Activated CD8-positive, alpha-beta memory T cell treated with anti-CD3 and anti-CD28 coated beads, Interleukin-2, amount 10 ng/mL, durations not matched to agents 7 days and 5 days (primary cell): ENCODE measurements at places on chromosomes 13 and 19. TPM values are rescaled to one million over a fixed set of nuclear protein-coding genes. Genes with fewer than 3 reads are reported as not detected.

GFY gene
- not detected for total RNA-seq

CD37 gene
- 177 TPM for total RNA-seq

KRI1 gene
- 72.2 TPM for total RNA-seq

DACH1 gene
- not detected for total RNA-seq

KLF1 gene
- 0.45 TPM for total RNA-seq

PLK5 gene
- total RNA-seq = not detected

GIPR gene
- 14.7 TPM for total RNA-seq

CYP4F3 gene
- total RNA-seq = 0.26 TPM

NTF4 gene
- total RNA-seq = not detected

DNA sequence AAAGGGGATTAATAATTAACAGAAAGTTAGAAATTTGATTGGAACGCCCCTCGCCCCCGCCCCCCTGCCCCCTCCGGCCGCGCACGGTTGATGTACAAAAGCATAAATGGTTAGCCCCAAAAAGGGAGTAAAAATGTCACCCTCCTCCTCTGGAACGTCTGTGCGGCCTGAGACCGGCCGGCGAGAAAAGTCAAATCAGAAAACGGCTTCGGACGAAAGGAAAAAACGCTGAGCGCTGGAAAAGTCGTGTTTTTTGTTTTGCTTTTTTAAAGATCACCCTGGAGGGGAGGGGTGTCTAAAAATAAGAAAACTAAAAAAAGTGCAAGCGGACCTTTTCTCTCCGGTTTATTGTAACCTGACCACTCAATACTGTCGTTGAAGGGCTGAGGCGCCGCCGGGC lies 13.2 kb downstream of the MEX3D start:
- no peak overlapping the region for H3K4me3 ChIP-seq
- DNase-seq = no peak
- H3K4me1 ChIP-seq = no peaks in the 10 kb centered on the region

DNA sequence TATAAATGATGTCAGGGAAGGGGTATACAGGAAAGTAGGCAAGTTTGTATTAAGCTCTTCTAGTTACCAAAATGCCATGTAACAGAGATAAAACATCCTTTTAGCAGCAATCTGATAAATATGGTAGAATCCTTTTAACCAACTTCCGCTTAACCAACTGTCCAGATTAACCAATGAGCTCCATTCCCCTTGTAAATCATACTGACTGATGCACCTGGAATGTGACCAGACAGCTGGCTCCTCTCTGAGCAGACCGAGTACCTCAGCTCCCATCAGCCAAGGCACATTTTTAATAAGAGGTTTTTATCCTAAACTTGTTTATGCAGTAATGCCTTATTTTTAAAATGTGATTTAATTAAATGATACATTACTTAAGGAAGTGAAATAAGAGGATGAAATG lies 66.4 kb downstream of the KLF12 start:
- peaks cover 60% of the 10 kb centered on the region for H3K4me1 ChIP-seq
- H3K36me3 ChIP-seq = peaks cover 27% of the 10 kb centered on the region
- H3K27me3 ChIP-seq = no peaks in the 10 kb centered on the region
- no peak overlapping the region for H3K4me3 ChIP-seq
- no peak for DNase-seq

- peaks cover 13% of the 10 kb centered on the region for H3K4me1 ChIP-seq
- DNase-seq = no peak
- no peaks in the 10 kb centered on the region for H3K36me3 ChIP-seq
- H3K27me3 ChIP-seq = peaks cover 77% of the 10 kb centered on the region
- peak within 1 kb of the TSS; percentile 17 for H3K4me3 ChIP-seq
Measured at GRCh38 chr13:28494778-28495537, at the start of gene FLT1. Gene FLT1 (minus strand): TSS chr13:28495128. CDS start chr13:28494843, 285 bp downstream.

GRCh38 chr19:30629086-30629485 lies 256.9 kb downstream of the ZNF536 start:
- H3K4me3 ChIP-seq = no peak overlapping the region
- no peak overlapping the region for H3K27ac ChIP-seq
- H3K27me3 ChIP-seq = no peaks in the 10 kb centered on the region

DNA sequence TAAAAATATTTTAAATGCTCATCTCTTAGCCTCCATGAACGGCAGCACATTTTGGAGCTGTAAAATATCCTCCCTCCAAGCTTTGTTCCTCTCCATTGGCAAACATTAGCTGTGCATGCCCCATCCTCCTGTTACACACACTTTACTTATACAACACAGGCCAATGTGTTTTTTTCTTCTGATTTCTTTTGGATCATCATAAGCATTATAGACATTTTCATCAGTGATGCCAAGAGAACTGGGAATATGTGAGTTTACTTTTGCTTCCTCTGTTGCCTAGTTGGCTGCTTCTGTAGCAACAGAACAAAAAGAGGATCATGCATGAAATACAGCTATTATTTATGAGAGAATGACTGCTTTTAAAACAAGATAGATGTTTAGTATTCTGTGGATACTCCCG lies 142.6 kb downstream of the PCDH9 start:
- H3K27ac ChIP-seq = no peak overlapping the region
- no peaks in the 10 kb centered on the region for H3K36me3 ChIP-seq
- DNase-seq = no peak
- no peaks in the 10 kb centered on the region for H3K4me1 ChIP-seq

DNA sequence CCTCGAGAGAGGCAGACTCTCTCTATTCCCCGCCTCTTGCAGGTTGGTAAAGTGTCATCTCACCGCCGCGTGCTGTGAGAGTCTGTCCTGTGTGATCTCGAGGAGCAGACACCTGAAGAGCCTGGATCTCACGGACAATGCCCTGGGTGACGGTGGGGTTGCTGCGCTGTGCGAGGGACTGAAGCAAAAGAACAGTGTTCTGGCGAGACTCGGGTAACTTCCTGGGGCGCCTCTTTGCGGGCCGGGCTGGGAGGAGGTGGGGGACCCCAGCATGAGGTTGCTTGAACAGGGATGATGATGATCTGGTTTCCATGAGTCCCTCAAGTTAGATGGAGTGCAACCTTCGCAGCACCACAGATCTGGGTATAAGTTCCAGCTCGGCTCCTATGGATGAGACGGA lies 67.0 kb downstream of the NLRP5 start:
- H3K36me3 ChIP-seq = no peaks in the 10 kb centered on the region
- peaks cover 3% of the 10 kb centered on the region for H3K27me3 ChIP-seq
- H3K27ac ChIP-seq = no peak overlapping the region
- DNase-seq = no peak
- H3K4me3 ChIP-seq = no peak overlapping the region

- H3K4me3 ChIP-seq = no peak overlapping the region
- H3K36me3 ChIP-seq = no peaks in the 10 kb centered on the region
- no peaks in the 10 kb centered on the region for H3K27me3 ChIP-seq
- no peaks in the 10 kb centered on the region for H3K4me1 ChIP-seq
Measured at GRCh38 chr13:104204177-104204576, 1138.0 kb upstream of the SLC10A2 start.

GRCh38 chr13:85631801-85632200 lies 167.4 kb downstream of the SLITRK6 start:
- no peaks in the 10 kb centered on the region for H3K4me1 ChIP-seq
- no peak overlapping the region for H3K27ac ChIP-seq

DNA sequence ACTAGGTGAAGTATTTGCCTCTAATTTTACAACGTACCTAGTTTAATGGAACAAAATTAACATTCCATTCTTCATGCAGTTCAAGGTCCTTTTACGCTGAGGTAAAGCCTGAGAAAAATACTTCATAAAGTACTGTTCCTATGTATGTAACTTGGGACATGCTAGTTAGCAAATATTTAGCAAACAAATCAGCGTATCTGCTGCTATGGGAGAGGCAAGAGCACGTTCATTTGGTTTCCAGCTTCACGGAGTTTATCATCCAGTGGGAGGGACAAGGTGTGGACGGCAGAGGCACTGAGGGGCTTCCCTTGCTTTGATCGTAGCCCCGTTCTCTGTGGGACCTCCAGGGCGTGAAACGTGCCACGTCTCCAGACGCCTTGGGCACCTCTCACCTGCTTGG lies 248.8 kb downstream of the IRS2 start:
- no peaks in the 10 kb centered on the region for H3K27me3 ChIP-seq
- H3K36me3 ChIP-seq = no peaks in the 10 kb centered on the region
- no peak overlapping the region for H3K4me3 ChIP-seq

DNA sequence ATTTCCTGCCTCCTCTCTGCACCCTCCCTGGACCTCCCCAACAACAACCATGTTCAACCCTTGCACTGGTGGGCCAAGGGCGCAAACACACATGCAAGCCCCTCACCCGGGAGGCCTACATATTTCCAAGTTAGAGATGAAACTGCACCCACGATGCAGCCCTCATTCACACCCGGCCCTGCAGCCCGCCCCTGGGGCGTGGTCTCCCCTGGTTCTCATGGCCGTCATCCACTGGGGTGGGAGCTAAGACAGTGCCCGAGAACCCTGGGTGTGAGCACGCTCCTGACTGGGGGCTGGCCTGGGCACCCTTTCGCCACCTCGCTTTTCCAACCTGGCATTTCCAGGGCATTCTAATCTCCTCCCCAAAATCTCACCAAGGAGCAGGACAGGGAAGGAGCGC lies 7.0 kb upstream of the SLC7A10 start:
- DNase-seq = no peak
- peaks cover 9% of the 10 kb centered on the region for H3K36me3 ChIP-seq
- no peak overlapping the region for H3K27ac ChIP-seq
- no peak overlapping the region for H3K4me3 ChIP-seq
- peaks cover 8% of the 10 kb centered on the region for H3K4me1 ChIP-seq

DNA sequence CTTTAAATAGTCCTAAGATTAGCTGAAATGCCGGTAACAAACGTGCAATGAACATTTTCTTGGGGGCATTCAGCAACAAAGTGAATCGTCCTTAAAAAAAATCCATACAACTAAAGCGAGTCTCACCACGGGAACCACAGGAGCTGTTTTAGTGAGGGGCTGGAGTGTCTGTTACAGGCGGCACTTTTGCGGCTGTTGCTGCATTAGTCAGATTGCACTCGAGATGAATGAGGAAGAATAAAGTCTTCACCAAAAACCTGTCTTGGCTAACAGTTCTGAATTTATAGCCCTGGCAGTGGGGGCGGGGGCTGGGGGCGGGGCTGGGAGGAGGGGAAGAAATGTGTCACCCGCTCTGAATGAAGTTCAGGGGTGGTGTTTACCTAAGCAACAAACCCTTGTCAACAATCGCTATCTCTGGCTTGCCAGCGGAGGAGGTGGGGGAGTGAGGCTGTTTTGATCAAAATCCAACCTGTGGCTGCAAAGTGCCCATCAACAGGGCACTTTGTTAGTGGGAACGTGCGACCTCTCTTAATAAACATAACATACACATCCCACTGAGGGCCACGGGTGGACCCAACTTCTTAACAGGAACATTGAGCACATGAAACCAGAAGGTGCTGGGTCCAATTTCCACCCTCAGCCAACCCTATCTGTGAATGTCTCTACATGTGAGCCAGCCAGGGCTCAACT lies 44.5 kb downstream of the RFX2 start:
- H3K36me3 ChIP-seq = no peaks in the 10 kb centered on the region
- peak; percentile 51 for DNase-seq
- peaks cover 15% of the 10 kb centered on the region for H3K27me3 ChIP-seq
- H3K4me1 ChIP-seq = peaks cover 31% of the 10 kb centered on the region
- H3K27ac ChIP-seq = no peak overlapping the region

DNA sequence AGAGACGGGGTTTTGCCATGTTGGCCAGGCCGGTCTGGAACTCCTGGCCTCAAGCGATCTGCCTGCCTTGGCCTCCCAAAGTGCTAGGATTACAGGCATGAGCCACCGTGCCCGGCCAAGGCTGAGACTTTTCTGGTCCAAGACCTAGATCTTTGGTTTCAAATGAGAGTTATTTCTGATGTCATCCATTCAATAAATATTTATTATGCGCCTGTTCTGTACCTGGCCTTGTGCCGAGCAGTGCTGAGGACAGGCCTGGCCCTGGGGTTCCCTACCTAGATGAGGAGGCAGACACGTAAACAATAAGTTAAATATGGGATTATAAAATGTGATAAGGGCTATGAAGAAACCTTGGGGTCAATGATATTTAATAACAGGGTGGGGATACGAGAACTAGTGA lies 4.5 kb downstream of the RELB start:
- peaks cover 26% of the 10 kb centered on the region for H3K4me1 ChIP-seq
- no peak overlapping the region for H3K4me3 ChIP-seq
- peaks cover 13% of the 10 kb centered on the region for H3K36me3 ChIP-seq
- DNase-seq = no peak
- no peak overlapping the region for H3K27ac ChIP-seq
- no peaks in the 10 kb centered on the region for H3K27me3 ChIP-seq

DNA sequence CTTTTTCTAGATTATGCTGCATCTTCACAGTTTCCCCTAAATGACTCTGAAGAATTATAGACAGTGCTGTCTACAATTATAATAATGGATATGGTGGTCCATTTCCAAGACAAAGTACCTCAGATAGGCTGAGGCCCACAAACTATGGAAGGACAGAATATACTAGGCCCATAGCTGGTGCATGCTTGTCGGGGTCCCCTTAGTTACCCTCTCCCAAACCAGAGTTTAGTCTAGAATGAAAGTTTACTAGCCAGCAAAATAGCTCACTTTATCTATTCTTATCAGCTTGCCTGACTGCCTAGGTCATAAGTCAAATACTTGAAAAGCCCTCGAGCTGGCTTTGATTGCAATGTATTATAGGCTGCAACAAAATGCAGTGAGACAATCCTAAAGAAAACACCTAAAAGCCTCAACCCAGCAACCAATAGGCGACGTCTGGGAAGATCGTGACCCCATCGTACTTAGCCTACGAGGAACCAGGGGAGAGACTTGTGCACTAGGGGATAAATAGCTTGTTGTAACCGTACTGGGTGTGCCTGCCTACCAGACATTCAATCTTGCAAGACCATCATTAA lies 785 bp upstream of the IGFL2 start:
- H3K36me3 ChIP-seq = no peaks in the 10 kb centered on the region
- H3K27ac ChIP-seq = no peak overlapping the region
- H3K27me3 ChIP-seq = peaks cover 57% of the 10 kb centered on the region

DNA sequence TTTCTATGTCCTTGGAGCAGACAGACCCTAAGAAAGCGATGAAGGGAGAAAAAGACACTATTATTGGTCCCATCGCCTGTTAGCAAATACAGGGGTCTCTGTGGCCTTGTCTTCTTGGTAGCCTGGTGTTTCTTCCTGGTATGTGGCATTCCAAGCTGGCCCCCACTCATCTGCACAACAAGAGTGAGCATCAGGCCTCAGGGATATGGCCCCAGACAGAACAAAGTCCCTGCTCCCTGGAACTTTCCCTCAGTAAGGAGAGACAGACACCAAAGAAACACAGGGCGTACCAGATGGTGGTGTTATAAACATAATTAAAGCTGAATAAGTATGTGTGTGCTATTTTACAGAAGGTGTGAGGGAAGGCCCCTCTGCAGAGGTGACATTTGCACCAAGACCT lies 48.2 kb upstream of the KPNA3 start:
- H3K36me3 ChIP-seq = no peaks in the 10 kb centered on the region
- H3K4me3 ChIP-seq = no peak overlapping the region
- H3K27ac ChIP-seq = no peak overlapping the region
- no peak for DNase-seq
- no peaks in the 10 kb centered on the region for H3K27me3 ChIP-seq

- H3K4me3 ChIP-seq = no peak overlapping the region
- H3K27ac ChIP-seq = no peak overlapping the region
- peaks cover 2% of the 10 kb centered on the region for H3K4me1 ChIP-seq
- no peaks in the 10 kb centered on the region for H3K36me3 ChIP-seq
- DNase-seq = no peak
Measured at GRCh38 chr13:23025864-23026608, 154.7 kb upstream of the SGCG start.

- H3K4me3 ChIP-seq = no peak overlapping the region
- no peak overlapping the region for H3K27ac ChIP-seq
- DNase-seq = no peak
- H3K27me3 ChIP-seq = peaks cover 1% of the 10 kb centered on the region
- no peaks in the 10 kb centered on the region for H3K36me3 ChIP-seq
Measured at GRCh38 chr19:47330466-47330869, 1.5 kb upstream of the C5AR2 start.
